CD4-positive, alpha-beta T cell treated with Interleukin-1 beta for 1 hour (primary cell): ENCODE measurements at places on chromosomes 2 and 18.
A peak's percentile ranks its signal among the peaks of the same experiment; 100 is the strongest.

DNA sequence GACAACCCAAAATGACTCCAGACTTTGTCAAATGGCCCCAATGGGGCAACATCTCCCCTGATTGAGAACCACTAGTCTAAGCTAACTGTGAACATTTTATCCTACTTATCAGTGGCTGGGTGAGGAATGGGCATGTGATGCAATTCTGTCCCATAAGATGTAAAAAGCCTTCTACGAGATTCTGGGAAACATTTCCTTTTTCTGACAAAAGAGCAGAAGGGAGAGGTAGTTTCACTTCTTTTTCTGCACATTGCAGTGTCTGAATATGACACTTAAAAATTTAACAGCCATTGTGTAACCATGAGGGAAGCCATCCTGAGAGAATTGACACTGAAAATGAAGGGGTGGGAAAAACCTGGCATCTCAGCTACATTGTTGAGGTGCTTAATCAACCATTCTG, 17.3 kb upstream of the MARCHF4 start:
- DNase-seq = no peak

- DNase-seq = no peak
Measured at GRCh38 chr2:174771631-174772471, 7.6 kb upstream of the CHRNA1 start.

DNA sequence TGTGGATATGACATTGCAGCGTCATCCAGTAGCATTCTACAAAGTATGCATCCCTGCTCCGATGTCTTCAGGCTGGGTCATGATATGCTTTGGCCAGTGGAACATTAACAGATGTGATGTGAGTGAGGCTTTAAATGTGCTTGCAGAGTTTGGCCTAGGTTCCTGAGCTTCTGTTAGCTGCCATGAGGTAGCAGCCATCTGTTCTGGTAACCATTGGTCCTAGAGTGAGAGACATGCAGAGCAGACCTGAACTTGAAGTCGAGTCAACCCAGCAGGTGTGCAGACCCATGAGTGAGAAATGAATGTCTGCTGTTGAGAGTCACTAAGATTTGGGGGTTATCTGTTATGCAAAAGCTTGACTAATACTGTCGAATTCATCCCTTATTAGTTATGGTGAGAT, 73.8 kb upstream of the NABP1 start:
- no peak for DNase-seq

DNA sequence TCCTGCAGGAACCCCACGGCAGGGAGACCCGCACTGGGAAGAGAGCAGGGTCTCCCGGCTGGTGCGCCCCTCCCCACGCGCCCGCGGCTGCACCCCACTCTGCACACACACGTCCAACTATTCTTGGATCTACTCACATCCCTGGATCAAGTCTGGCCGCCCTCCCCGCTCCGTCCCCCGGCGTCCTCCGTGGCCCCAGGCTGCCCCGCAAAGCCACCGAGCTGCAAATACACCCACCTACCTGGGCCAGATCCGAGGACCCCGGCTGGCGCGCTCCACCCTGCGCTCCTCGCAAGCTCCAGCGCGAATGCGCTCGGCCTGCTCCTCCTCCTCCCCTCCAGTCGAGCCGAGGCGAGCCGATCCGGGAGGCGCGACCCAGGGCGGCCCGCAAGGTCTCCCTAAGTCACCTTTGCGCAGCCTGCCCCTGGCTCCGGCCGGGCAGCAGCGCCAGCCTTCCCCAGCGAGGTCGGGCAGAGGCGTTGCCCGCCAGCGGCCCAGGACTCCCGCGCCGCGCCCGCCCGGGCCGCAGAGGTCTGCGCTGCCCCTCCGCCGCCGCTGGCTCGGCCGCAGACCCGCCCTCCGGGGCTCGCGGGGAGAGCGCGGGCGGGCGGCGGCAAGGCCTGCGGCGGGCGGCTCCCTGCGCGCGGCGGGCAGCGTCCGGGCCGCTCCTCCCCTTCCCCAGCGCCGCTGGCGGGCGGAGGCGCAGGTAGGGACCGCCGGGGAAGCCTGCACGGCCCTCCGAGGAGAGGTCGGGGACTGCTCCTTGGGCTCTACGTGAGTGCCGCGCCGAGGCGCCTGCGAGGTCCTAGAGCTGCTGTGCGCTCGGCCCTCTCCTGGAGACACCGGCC, 126.0 kb downstream of the OSBPL1A start:
- DNase-seq = peak; percentile 11

DNA sequence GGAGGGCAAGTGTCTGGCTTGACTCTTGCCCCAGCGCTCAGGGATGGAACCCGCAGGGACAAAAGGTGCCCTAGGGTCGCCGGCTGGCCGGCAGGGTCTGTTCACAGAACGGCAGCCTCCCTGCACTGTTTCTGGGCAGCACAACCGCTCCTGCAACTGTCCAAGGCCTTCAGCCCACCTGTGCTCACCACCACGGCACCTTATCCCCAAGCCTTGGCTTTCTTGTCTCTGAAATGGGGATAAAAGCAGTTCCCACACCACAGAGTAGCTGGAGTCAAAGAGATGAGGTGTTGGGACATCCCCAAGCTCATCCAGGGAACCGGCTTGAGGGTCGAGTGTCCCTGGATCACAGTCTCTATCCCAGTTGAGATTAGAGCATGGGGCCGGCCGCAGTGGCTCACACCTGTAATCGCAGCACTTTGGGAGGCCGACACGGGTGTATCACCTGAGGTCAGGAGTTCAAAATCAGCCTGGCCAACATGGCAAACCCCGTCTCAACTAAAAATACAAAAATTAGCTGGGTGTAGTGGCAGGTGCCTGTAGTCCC, 4.7 kb downstream of the SNORC start:
- DNase-seq = no peak

- no peak for DNase-seq
Measured at GRCh38 chr2:173204316-173204715, 128.7 kb downstream of the MAP3K20 start.

DNA sequence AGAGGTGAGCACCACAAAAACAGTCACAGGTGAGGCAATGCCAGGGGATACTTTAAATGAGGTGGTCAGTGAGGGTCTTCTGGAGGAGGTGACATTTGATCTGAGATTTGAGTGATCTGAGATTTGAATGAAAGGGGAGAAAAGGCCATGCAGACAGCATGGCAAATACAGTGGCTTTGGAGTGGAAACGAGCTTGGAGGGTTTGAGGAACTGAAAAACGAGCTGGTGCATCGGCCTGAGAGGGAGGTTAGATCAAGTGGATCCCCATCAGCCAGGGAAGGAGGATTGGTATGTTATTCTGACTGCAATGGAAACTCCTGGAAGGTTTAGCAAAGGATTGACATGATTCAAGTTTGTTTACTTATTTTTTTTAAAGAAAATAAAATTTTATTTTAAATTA, 245.1 kb downstream of the KCNS3 start:
- no peak for DNase-seq

- DNase-seq = no peak
Measured at GRCh38 chr2:8306530-8307351, 375.1 kb upstream of the ID2 start.

DNA sequence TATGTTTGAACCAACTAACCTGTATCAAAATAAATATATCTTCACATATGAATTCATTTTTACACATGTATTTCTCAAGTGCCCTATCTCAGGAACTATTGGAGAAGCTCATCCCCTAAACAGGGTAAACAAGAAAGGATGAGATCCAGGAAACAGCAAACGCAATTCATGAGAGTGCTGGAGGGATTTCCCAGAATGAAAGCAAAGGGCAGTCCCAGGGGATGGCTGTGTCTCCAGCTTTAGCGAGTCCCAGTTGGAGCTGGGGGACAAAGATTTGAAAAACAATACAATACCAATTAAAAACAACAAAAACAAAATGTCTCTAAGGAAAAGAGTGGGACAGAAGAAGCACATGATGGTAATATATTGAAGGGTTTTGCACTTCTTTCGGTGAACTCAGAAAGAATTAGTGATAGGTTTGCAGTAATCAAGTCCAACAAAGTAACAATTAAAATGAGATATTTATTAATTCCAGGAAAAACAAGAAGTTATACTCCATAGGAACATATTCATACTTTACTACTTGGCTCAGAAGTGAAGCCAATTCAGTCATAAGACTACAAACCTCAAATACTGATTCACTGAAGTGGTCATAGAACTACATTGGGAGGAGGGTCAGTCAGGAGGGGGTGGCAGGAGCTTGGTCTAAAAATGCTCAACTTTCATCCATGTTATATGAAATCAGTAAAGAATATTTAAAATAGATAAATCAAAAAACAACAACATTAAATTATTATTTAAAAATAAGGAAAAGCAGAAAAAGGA, 73.1 kb upstream of the PDE1A start:
- DNase-seq = no peak

- DNase-seq = no peak
Measured at GRCh38 chr2:120763508-120763907, 27.8 kb downstream of the GLI2 start.

DNA sequence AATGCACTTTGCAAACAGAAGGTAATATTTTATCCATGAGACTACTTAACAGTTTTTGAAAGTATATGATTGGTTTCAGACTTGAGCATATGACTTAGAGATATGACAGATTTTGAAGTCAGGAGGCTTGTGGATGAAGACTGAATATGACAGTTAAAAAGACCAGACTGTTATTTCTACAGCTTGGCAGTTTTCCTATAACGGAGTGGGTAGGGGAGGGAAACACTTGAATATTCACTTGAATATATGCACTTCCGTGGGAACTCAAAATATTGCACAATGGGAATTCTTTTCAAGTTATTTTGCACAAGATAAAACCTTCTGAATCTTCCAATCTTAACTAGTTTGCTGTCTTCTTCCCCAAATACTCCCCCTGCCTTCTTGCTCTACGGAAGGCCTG, 64.6 kb upstream of the ACKR3 start:
- no peak for DNase-seq

DNA sequence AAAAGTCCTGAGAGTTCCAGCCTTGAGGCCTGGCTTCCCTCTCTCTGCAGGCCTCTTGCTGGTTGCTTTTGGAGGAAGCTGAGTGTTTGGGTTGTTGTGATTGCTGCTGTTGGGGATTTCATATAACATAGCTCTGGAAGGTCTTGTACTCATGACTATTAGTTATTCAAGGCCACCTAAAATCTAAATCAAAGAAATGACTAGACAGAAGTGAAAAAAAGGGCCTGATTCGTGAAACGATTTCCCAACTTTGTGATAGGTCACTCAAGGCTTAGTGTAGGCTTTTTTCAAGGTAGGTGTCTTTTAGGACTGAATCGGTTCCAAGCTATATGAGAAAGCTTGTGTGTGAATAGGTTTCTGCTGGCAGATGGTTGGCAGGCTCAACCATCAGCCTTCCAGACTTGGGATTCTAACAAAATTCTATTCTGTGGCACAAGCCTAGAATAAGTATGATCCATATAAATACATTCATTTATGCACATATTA, 164.4 kb downstream of the FMNL2 start:
- DNase-seq = no peak

DNA sequence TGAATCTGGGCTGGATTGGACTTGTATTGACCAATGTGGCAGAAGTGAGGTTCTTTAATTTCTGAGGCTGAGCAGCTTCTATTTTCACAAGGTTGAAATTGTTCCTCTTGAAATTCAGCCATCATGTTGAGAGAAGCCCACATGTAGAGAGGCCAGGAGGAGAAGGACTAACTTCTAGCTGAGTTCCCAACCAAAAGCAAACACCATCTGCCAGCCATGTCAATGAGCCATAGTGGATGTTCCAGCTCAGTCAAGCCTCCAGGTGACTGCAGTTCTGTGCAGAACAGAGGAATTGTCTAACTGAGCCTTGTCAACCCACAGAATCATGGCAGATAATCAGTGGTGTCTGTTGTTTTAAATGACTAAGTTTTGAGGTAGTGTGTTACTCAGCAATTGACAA, 110.6 kb upstream of the ACVR1 start:
- no peak for DNase-seq

DNA sequence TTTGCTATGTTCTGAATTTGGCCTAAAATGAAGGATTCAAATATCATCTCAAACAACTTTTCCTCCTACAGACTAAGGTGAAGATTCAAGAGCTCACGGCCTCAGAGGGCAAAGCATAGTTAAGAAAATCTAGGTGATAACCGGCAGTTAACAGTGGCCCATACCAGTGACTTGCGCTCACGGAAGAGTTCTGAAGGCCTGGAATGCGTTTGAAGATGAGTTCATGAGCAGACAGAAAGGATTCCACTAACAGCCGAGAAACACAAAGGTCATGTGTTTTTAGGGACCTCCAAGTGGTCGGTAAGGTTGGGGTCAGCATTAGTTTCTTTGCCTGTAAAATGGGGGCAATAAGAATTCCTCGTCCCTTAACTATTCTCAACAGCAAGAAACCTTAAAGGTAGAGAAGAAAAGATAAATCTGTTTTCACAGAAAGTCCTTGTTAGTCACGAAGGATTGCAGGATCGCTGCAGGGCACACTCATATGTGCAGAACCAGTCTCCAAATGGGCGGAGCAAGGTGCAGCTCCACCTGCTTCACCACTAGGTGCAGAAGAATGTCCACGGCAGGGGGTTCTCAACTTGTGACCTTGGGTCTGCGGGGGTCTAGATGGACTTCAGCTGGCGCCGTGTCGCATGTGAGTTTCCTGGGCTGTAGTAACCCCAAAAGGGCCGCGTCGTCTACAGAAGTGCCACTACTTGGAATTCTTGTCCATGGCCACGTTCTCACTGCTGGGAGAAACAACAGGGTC, 708 bp upstream of the RPIA start:
- DNase-seq = peak; percentile 42

- DNase-seq = no peak
Measured at GRCh38 chr18:57437402-57437765, 2.2 kb downstream of the ONECUT2 start.

GRCh38 chr2:31287654-31288053, 53.7 kb downstream of the EHD3 start:
- no peak for DNase-seq

DNA sequence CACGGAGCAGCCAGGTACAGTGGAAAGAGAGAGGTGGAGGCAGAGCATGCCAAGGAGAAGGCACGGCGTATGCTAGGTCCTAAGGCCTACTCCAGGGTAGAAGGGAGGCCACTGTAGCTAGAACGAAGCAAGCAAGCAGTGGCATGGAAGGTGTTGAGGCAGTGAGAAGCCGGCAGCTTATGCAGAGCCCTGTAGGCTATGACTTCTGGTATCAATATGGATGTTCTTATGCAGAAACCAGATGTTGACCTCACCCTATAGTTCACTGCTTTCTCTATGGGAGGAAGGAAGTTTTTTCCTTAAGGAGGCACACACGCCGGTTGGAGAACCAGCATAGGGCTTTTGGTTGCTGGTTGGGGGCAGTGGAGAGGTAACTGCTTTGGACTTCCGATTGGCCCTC, 6.1 kb downstream of the MGAT5 start:
- no peak for DNase-seq

GRCh38 chr2:200479692-200480265, 30.1 kb downstream of the KCTD18 start:
- no peak for DNase-seq

GRCh38 chr2:239275847-239276831, 124.7 kb downstream of the HDAC4 start:
- no peak for DNase-seq
